HepG2 (cell line): ENCODE measurements at places on chromosomes 1 and 21.

GRCh38 chr1:203168256-203168786, 7.3 kb downstream of the MYBPH start:
- no peak for DNase-seq

DNA sequence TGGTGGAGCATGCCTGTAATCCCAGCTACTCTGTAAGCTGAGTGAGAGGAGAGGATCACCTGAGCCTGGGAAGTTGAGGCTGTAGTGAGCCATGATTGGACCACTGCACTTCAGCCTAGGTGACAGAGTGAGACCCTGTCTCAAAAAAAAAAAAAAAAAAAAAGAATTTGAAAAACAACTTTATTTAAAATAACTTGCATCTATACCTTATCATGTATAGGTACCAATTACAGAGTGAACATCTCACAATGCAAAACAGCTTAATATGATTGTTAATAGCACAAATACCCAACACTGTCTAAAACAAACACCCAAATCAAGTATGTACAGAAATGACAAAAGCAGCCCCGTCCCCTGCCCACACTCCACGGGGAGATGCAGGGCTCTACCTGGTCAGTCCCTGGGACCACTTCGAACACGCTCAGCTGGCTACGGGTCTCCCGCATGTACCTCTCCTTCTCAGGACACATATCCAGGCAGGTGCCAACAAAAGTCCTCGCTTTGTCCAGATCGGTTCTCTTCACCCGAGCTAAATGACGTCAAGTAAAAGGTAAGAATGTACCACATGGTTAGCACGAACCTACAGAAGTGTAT, 10.5 kb downstream of the MCM3AP start:
- DNase-seq = no peak

- DNase-seq = no peak
Observed at GRCh38 chr1:1236176-1236763, 4.2 kb downstream of the B3GALT6 start.

GRCh38 chr1:178052650-178053461, 41.0 kb upstream of the RASAL2 start:
- peak; percentile 92 for DNase-seq

DNA sequence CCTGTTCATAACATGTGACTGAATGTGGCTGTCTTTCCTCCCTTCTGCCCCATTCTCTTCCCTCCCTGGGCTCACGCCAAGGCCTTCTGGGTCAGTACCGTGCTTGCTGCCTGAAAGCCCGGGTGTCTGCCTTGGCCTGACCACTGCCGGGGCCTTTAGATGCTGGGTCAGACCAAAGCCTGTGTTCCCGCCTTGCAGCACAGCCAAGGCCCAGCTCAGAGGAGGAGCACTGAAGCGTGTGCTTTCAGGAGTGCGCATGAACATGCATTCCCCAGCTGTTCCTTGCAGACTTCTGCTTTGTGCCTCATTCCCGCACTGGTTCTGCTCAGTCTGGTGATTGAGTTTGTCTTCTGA, 27.0 kb upstream of the SARS1 start:
- DNase-seq = no peak

- DNase-seq = no peak
Observed at GRCh38 chr1:9275161-9275560, 17.5 kb upstream of the SPSB1 start.

DNA sequence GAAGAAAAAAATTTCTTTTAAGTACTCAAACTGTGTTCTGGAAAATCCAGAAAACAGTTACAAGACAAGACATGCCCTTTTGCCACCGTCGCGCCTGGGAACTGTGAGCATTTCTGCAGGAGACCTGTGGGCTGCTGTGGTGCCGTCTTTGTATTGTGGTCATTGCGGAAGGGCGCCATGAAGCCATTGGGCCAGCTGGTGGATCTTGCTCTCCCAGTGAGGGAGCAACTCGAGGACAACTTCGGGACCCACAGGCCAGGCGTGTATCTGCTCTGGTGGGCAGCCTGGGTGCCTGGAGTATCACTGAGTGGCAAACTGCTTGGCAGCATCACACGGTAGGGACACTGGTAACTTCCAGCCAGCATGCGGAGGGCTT, 3.8 kb upstream of the THEMIS2 start:
- no peak for DNase-seq

GRCh38 chr21:33866826-33867225, 48.8 kb downstream of the ATP5PO start:
- DNase-seq = no peak

DNA sequence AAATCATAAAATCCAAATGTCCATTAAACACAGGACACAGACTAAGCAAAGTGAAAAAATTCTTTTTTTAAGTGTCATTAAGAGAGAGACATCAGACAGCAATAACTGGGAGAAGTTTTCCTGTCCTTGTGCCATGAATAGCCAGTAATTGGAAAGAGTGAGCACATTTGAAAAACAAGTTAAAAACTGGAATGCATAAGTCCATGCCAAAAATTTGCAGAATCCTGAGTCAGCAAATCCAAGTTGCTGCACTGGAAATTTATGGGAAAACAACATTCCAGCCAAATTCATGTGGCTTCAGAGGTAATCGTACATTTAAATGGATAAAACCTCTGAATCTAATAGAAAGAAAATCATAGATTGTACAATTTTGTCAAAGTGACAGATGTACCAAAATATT, 291.4 kb downstream of the LRRC40 start:
- no peak for DNase-seq

DNA sequence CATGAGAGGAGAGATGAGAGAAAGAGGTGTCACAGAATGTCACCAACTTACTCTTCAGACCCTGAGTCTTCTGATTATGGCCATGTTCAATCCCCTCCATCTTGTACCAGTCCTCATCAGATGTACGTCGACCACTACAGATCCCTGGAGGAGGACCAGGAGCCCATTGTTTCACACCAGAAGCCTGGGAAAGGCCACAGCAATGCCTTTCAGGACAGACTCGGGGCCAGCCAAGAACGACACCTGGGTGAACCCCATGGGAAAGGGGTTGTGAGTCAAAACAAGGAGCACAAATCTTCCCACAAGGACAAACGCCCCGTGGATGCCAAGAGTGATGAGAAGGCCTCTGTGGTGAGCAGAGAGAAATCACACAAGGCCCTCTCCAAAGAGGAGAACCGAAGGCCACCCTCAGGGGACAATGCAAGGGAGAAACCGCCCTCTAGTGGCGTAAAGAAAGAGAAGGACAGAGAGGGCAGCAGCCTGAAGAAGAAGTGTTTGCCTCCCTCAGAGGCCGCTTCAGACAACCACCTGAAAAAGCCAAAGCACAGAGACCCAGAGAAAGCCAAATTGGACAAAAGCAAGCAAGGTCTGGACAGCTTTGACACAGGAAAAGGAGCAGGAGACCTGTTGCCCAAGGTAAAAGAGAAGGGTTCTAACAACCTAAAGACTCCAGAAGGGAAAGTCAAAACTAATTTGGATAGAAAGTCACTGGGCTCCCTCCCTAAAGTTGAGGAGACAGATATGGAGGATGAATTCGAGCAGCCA, 8.0 kb downstream of the ELOA start:
- DNase-seq = peak; percentile 67

- no peak for DNase-seq
Observed at GRCh38 chr1:99850459-99851291, 514 bp downstream of the AGL start.

- no peak for DNase-seq
Observed at GRCh38 chr1:18654599-18654998, 24.0 kb downstream of the PAX7 start.

GRCh38 chr1:118555638-118556037, 370.6 kb upstream of the SPAG17 start:
- DNase-seq = no peak

GRCh38 chr1:1914971-1915692, at the start of gene CALML6:
Gene CALML6, plus strand, starts transcription at chr1:1915260. Its CDS starts 21 bp downstream, at chr1:1915281.
- DNase-seq = no peak

DNA sequence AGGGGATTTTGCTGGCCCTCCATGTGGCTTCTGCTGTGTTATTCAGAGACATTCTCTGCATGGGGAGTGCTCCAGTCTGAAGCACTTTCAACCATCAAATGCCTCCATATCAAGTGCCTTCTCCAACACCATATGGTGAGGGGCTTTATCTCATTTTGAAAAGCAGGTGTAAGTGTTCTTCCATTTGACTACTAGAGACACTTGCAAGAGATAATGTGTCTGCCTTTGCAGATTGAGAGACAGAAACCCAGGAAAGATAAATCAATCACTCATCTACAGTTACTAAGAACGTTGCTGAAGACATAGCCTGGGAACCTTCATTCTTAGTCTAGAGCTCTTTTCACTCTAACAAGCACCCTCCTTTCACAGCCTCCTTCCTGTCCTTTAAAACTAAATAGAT, 29.5 kb upstream of the REG4 start:
- no peak for DNase-seq

DNA sequence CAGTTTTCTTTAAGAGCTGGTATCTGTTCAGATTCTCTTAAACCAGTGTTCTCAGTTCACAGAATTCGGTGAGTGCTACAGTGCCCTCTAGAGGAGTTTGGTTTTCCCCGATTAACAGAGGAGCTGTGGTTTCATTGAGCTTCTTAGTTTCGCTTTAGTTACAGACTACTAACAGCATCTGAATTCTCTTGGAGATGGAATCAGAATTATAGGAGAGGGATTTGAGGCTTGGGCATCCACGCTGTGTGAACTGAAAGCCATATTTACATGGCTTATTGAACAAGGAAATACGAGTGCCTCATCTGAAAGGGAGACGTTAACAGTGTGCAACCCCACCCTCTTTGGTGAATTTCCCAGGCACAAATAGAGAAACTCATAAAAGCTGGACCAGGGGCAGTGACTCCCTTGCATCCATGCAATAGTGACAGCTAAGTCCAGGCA, 202.0 kb downstream of the USH2A start:
- peak; percentile 61 for DNase-seq

- no peak for DNase-seq
Observed at GRCh38 chr21:32834916-32835235, 63.3 kb upstream of the PAXBP1 start.

DNA sequence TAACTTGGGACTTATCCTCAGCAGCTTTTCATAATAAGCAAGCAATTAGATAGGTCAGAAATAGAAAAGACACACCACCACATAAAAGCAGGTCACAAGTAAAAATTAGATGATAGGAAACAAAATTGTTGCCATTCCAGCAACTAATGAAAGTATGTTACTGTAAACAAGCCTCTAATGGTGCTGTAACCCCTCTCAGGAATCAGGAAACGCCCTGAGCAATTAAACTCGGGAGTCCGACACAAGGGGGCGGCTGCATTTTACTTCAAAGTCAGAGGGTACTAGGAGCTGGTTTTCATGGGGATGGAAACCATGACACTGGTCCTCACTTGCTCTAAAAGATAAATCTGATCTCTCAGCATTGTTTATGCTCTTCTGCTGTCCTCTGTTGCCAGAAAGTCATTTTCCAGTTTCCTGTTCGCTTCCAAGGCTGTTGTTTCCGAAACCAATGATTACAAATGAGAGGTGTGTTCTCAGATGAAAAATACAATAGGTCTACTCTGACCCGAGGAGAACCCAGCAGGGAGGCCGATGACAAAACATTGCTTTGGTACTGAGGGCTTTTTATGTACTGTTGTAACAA, 93.4 kb downstream of the TGFBR3 start:
- DNase-seq = no peak

DNA sequence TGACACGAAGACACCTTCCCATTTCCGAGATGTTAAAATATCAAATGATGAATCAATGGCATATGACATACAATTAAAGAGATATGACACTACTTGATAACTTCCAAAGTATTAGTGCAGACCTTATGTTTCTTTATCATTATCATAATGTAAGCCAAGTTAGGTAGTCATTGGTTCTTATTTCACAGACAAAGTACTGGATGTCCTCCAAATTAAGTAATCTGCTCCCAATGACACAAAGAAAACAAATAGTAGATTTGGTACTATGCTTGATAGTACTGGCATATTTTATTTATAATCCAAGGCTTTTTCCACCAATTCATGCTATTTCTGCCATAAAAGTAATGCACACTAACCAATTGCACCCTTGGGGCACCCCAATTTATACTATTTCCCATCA, 11.9 kb upstream of the NRIP1 start:
- DNase-seq = no peak

GRCh38 chr21:36297938-36298572, 21.9 kb upstream of the MORC3 start:
- DNase-seq = peak; percentile 5

- no peak for DNase-seq
Observed at GRCh38 chr21:46100426-46100825, 2.5 kb downstream of the COL6A2 start.

GRCh38 chr1:148372731-148373130, 110.4 kb downstream of the PPIAL4G start:
- DNase-seq = peak; percentile 20

DNA sequence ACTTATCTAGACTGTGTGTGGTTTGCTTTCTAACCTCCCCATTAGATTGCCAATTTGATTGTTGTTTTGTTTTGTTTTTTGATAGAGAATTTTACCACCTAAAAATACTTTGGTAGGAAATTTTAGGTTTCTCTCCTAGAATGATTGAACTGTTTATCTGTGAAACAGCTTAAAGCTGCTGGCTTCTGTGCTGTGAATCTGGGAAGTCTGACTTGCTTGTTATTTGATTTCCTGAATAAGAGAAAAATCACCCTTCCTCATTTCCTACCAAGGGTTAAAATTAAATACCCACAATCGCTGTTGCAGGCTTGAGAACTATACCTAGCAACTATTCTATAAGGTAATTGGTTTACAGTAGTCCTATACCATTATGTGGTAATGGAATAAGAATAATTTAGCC, 198.9 kb upstream of the CACYBP start:
- no peak for DNase-seq

- DNase-seq = no peak
Observed at GRCh38 chr1:18211764-18212163, 104.2 kb downstream of the IGSF21 start.

- DNase-seq = no peak
Observed at GRCh38 chr21:38334866-38335265, 78.1 kb downstream of the KCNJ15 start.

DNA sequence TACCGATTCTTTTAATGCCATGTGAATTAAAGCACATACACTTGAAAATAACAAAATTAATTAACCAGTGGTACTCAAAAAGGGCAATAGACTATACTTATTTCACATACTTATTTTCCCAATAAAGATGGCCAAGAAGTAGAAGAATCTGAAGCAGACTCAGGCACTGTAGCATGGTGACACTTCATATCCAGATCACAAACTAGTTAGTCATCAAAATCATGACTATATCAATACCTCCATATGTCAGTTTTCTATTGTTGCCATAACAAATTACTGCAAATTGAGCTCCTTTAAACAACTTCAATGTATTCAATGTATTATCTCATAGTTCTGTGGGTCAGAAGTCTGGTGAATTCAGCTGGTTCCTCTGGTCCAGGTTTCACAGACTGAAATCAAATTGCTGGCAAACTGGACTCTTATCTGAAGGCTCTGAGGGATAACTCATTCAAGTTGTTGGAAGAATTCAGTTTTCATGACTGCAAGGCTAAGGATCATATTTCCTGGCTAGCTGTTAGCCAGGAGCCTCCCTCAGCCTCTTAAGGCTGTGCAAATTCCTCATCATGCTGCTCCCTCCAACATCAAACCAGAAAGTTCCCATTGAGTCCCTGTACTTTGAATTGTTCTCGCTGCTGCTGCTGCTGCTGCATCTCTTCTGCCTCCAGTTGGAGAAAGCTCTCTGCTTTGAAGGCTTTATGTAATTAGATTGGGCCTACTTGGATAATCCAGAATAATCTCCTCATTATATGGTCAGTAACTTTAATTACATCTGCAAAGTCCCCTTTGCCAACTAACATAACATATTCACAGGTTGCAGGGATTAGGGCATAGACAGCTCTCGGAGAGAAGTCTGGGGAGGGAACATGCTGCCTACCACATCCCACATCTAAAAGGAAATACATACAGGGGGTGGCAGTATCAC, 91.5 kb downstream of the MRPL39 start:
- no peak for DNase-seq
